Neural progenitor cell (in vitro differentiated cells): ENCODE measurements at places on chromosomes 2 and 18. TPM values are rescaled to one million over a fixed set of nuclear protein-coding genes. Genes with fewer than 3 reads are reported as not detected.

GRCh38 chr2:96869281-96869821 is 529 bp downstream of the SEMA4C start:
- H3K4me3 ChIP-seq, result peak overlapping the region; percentile 84
- H3K4me1 ChIP-seq, result peaks cover 19% of the 10 kb centered on the region

GRCh38 chr2:236184701-236185100 is 16.5 kb upstream of the GBX2 start:
- H3K36me3 ChIP-seq, result no peaks in the 10 kb centered on the region
- DNase-seq, result no peak
- peaks cover 32% of the 10 kb centered on the region for H3K27me3 ChIP-seq

- no peak overlapping the region for H3K27ac ChIP-seq
- H3K4me1 ChIP-seq, result no peaks in the 10 kb centered on the region
- no peak for DNase-seq
- H3K36me3 ChIP-seq, result no peaks in the 10 kb centered on the region
- no peak overlapping the region for H3K4me3 ChIP-seq
Measured at GRCh38 chr2:199197448-199197847, 260.3 kb downstream of the SATB2 start.

DNA sequence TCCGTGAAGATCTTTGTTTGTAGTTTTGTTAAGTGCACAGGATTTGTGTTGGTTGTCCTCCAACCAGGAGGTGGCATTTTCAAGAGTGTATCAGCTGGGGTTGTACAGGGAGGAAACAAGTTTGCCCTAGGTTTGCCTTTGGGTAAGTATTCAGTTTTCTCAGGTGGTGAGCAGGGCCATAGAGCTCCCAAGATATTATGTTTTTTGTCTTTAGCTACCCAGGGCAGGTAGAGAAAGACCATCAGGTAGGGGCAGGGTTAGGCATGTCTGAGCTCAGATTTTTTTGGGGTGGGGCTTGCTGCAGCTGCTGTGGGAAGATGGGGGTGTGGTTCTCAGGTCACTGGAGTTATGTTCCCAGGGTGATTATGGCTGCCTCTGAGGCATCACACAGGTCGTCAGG is 191.6 kb downstream of the DCDC2C start:
- H3K4me1 ChIP-seq, result no peaks in the 10 kb centered on the region
- H3K27ac ChIP-seq, result no peak overlapping the region
- no peaks in the 10 kb centered on the region for H3K27me3 ChIP-seq
- H3K4me3 ChIP-seq, result no peak overlapping the region
- DNase-seq, result no peak
- no peaks in the 10 kb centered on the region for H3K36me3 ChIP-seq

Gene FHL2
- 17.8 and 20.7 TPM in 2 replicates for total RNA-seq

Gene STK39
- 18.5 and 23.8 TPM in 2 replicates for total RNA-seq

DNA sequence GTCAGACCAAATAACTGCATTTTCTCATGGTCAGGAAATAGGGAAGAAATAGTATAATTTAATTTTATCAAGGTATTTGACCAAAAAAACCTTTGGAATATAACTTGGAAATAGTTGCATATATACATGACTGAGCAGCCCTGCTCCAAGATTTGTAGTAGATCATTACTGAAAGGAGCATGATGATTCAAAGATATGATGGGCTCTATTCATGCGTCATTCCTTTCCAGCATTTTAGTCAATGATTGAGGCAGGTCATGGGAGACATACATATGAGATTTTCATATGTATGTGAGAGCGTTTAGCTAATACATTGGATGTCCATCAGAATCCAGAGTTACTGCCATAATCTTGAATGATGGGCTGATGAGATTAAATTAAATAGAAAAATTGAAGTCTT is 74.5 kb downstream of the CAB39 start:
- no peak overlapping the region for H3K27ac ChIP-seq
- DNase-seq, result no peak
- H3K27me3 ChIP-seq, result no peaks in the 10 kb centered on the region
- H3K4me3 ChIP-seq, result no peak overlapping the region

DNA sequence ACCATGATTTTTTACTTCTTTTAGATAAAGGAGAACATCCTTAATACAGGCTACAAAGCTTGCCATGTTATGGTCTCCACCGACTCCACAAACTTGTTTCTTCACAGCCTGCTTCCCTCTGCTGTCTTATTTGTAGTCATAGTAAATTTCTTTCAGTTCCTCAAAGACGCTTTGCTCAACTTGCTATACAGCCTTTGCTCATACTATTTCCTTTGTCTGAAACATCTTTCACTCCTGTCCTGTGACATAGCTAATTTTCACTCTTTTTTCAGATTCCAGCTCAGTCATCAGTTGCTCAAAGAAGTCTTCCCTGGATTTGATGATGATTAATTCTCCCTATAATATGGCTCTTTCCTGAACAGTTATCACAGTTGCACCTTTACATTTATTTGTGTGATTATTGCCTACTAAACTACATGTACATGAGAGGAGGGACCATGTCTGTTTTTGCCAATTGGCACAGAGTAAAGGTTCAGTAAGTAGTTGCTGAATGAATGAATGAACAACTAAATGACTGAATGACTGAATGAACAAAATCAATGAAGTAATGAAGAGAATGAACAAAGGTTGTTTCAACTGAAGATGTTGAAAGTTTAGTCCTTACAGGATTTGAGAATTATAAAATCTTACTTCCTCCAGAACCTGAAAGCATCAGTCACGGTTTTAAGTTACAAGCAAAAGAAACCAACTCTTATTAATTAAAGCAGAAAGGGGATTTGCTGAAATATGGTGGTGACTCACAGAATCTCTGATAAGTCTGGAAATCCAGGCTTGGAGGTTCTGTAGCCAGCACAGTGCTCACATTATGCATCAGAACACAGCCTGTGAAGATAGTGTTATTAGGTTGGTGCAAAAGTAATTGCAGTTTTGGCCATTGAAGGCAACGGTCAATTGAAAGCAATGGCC is 186.4 kb upstream of the FAM98A start:
- H3K36me3 ChIP-seq, result no peaks in the 10 kb centered on the region
- H3K27ac ChIP-seq, result no peak overlapping the region
- no peaks in the 10 kb centered on the region for H3K4me1 ChIP-seq
- no peak overlapping the region for H3K4me3 ChIP-seq
- H3K27me3 ChIP-seq, result no peaks in the 10 kb centered on the region

Gene ERFE
- total RNA-seq, result 0.09 TPM in 1 of 2 replicates, not detected in the other

DNA sequence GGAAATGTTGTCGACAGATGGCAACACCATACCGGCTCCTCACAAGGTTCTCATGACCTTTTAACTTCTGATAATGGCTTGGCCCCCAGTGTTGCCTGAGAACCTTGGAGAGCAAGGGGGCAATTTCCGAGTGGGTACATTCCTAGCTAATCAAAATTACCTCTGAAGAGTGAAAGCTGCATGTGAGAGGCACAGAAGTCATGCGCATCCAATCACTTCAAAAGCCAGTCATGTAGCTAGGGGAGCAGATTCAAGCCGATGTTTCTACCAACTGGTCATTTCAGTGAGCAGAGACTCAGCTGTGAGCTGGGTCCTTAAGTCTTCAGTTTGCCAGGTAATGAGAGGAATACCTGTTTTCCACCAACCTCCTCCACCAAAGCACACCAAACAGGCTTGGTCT is 111.4 kb downstream of the LIPG start:
- H3K36me3 ChIP-seq, result no peaks in the 10 kb centered on the region
- H3K4me1 ChIP-seq, result peaks cover 16% of the 10 kb centered on the region
- H3K4me3 ChIP-seq, result no peak overlapping the region
- peaks cover 4% of the 10 kb centered on the region for H3K27me3 ChIP-seq
- DNase-seq, result no peak

Gene POTEJ
- total RNA-seq, result 0.21 TPM in 1 of 2 replicates, not detected in the other

DNA sequence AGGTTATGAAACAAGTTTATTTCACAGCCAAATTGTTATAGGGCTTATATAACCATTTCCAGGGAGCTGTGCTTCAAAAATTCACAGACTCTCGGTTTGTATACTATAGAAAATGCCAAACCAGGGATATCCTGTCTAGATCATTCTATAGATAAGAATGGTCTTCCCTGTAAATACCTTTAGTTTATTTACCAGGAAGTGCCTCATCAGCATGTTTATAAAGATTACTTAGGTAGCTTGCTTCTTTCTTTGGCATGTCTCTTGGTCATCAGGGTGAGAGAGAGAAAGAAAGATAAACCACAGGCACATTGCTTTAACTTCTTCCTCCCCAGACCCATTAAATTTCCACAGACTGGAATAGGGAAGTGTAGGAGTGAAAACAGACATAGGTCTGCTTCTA is 439.4 kb downstream of the SPAG16 start:
- no peaks in the 10 kb centered on the region for H3K4me1 ChIP-seq
- no peak overlapping the region for H3K27ac ChIP-seq
- DNase-seq, result no peak
- no peak overlapping the region for H3K4me3 ChIP-seq
- H3K36me3 ChIP-seq, result no peaks in the 10 kb centered on the region
- no peaks in the 10 kb centered on the region for H3K27me3 ChIP-seq

Gene FLACC1
- not detected in 2 replicates for total RNA-seq

DNA sequence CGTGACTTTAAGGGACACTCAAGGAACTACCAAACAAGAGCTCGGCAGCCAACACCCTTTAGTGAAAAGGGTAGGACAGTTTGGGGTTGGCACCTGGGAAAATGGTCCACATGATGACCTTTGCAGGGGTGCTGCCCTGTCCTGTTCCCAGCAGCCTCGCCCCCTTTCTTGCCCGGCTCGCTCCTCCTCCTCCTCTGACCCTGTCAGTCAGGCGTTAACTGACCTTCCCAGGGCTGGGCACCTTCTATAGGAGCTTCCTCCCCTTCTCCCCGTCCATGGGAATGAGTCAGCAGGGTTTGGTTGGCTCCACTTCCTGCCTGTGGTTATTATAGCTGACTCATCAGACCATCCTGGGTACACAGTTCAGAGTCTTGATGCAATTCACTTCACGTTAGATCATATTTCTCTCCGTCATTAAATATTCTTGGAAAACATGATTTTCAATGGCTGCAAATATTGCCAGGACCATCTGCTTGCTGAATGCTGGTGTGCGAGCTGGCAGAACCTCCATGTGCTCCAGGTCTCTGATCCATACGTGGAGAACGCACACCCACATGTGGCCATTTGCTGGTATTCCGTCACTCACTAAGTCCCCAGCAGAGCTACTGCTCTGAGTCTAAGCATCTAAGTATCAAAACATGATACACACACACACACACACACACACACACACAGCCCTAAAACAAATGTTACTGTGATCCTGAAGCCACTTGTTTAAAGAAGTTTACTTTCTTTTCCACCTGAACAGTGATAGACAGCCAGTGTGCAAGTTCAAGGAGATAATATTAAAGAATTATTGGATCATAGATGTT is 185.0 kb downstream of the ANAPC1 start:
- no peak overlapping the region for H3K27ac ChIP-seq
- peaks cover 21% of the 10 kb centered on the region for H3K4me1 ChIP-seq
- DNase-seq, result no peak
- no peaks in the 10 kb centered on the region for H3K27me3 ChIP-seq
- H3K4me3 ChIP-seq, result no peak overlapping the region

DNA sequence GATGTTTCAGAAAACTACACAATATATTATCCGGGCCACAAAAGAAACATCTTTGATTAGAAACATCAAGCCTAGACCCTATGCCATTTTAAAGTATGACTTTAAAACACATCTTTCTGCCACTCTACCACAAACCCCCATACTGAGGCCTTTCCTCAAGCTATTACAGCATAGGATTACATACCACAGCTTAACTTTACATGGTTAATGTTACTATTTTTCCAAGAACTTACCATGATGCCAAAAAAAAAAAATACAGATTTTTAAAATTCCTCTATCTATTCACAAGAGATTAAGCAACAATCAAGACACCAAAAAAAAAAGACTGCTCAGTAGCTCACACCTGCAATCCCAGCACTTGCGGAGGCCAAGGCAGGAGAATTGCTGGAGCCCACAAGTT is 9.0 kb downstream of the NCKAP1 start:
- no peak overlapping the region for H3K27ac ChIP-seq
- no peak for DNase-seq
- peaks cover 10% of the 10 kb centered on the region for H3K4me1 ChIP-seq
- no peak overlapping the region for H3K4me3 ChIP-seq

DNA sequence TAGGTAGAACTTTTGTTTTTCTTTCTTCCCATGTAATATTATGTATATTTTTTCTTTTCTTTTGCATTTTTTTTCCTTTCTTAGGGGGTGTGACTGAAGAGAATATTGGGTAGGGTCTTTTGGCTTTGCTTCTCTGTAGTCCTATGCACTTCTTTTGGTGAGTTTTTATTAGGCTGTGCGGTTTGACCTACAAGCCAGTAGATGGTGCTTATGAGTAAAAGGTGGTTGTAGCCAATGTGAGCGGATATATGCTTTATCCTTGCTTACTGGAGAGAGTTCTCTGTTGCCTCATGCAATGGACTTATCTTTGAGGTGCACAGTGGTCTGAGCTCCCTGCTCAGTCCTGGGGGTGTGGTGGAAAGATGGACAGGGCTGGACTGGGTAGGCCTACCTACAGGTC is 52.7 kb downstream of the DSEL start:
- H3K36me3 ChIP-seq, result peaks cover 2% of the 10 kb centered on the region
- H3K27me3 ChIP-seq, result no peaks in the 10 kb centered on the region
- no peak overlapping the region for H3K27ac ChIP-seq
- no peak overlapping the region for H3K4me3 ChIP-seq
- H3K4me1 ChIP-seq, result peaks cover 20% of the 10 kb centered on the region
- DNase-seq, result no peak

DNA sequence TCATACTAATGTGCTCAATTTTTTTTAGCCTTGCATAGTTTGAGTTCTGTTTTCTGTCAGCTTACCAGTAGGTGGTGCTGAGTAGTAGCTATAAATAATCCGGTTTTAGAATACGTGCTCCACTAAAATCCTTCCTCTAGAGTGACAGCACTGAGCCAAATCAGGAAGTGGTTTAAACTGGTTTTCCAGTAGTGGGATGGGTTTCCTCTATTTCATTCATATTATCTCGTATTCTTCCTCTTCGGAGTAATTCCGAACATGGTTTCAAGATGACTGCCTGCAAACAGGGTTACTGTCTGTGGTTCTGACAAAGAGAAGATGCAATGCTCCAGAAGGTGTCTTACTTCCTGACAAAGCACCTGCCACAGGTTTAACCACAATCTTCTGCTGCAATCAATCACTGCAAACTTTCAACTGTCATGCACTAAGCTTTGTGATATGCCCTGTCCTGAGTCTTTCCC is 496.9 kb upstream of the VRK2 start:
- no peaks in the 10 kb centered on the region for H3K4me1 ChIP-seq
- H3K4me3 ChIP-seq, result no peak overlapping the region
- no peaks in the 10 kb centered on the region for H3K36me3 ChIP-seq
- DNase-seq, result peak; percentile 25
- no peaks in the 10 kb centered on the region for H3K27me3 ChIP-seq

DNA sequence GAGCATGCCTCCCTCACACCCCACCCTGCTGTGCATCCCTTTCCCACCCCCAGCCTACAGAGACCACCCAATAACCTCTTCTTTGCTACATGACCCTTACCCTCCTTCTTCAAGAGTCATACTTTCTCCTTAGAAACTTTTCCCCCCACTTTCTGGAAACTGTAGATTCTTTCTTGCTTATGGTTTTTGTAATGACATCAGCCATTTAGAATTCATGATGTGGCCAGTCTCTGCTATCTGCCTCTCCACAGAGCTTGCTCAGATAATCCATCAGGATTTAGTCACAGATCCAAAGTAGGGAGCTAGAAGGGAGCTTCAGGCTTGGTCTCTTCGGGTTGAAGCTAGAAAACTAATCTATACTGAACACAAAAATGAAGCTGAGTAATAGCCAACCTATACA is 36.5 kb downstream of the GALM start:
- no peak overlapping the region for H3K4me3 ChIP-seq
- H3K4me1 ChIP-seq, result no peaks in the 10 kb centered on the region
- H3K27me3 ChIP-seq, result no peaks in the 10 kb centered on the region
- no peaks in the 10 kb centered on the region for H3K36me3 ChIP-seq
